Activated T-cell treated with anti-CD3 and anti-CD28 coated beads, Interleukin-2, amount 50 U/mL, for 24 hours (primary cell): ENCODE measurements at places on chromosomes 11 and 22.
A peak's percentile ranks its signal among the peaks of the same experiment; 100 is the strongest.

DNA sequence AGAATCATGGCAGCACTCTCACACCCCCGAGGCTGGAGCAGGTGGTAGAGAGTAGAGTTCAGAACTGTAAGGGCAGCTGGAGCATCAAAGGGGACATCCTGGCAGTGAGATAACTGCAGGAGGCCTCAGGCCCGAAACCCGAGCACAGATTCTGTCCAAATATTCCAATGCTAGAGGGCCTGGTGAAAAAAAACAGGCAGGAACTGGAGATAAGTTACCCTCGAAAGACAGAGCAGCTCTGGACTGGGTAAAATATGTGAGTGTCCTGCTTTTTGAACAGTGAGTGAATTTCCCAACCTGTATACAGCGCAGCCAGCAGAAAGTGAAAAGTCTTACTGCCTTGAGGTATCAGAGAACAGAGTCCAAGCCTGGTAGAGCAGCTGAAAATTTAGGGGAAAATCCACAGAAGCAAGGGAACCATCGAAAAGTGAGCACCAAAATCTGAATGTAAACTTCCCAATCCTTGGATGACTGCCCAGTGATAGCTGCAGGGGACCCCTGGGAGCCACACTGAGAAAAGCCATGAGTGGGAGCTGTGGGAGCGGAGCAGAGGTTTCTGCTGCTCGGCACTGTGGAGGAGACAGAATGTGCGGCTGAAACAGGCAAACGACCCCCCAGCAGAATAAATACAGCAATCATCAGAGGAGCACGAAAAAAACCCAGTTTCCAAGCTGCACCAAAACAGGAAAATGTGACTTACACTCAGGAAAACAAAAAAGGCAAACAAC, 50.6 kb downstream of the WNT11 start:
- DNase-seq, result no peak

DNA sequence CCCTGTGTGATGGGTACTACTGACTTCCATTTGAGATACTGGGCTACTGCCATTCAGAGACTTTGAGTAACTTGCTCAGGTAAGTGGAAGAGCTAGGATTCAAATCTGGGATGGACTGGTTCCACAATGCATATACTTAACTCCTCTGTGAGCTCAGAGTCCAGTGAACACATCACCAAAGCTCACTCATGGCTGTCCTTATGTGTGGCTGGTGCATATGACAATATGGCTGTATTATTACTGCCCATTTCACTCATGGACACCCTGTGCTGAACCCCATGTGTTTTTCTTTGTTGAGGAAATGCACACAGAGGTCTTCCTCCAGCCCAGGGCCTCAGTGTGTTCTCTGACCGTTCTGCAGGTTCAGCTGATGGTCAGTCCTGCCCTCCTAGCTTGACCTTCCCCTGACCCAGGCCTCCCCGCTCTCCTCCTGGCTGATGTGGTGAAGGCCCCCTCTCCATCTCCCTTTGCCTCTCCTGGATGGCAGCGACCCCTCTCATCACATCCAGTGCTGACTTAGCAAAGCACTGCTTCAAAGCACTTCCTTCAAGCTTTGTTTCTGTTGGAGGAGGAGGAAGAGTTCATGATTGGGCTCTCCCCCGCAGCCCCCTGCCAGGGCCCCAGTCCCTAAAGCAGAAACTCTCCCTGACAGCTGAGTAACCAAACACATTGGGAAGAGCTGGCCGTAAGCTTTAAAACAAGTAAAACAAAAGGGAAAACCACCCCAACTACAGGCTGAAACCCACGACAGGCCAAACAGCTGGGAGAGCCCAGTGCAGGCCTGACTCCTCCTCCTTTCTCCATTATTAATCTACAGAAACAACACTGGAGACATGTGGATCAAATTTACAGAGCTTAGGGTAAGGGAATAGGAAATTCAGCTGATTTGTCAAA, 101.2 kb downstream of the NAT10 start:
- no peak for DNase-seq

- DNase-seq, result no peak
These were observed 18.9 kb upstream of the PPP2R1B start for GRCh38 chr11:111785076-111785475.

DNA sequence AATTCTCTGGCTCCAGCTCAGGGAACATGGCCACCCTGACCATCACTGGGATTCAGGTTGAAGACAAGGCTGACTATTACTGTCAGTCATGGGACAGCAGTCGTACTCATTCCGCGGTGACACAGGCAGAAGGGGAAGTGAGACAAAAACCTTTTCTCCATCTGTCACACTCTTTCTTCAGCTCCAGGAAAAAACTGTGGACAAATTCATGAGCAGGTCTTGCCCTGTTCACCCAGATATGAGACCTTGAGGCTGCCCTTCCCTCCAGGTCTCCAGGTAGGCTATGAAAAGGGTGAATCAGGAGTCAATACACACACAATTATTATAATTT, 39.4 kb upstream of the GGTLC2 start:
- no peak for DNase-seq

DNA sequence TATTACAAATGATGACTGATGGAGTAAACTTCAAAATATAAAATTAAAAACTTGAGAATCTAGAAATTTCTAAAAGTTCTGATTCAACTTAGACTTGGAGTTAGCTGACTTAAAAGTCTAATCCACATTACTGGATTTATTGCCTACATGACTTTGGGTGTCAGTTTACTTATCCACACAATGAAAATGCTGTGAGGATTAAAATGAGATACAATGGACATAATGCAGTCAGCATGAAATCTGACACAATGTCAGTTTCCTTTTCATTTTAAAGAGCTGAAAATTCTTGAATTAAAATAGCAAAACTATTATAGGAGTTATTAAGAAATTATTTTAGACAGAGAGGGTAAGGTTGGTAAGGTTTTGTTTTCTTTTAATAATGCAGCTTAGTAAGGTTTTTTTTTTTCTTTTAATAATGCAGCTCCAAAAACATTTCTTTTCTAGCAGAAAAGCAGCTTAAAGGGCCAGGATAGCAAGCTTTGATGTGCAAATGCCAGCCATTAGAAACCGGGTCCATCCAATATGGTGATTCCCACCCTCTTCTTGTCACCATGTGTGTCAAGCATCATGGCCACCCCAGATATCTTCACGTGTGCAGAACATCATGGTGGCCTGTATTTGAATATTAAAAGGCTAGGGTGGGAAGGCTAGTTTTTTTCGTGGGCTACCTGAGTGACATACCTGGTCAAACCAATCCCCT, 18.9 kb downstream of the APIP start:
- no peak for DNase-seq

DNA sequence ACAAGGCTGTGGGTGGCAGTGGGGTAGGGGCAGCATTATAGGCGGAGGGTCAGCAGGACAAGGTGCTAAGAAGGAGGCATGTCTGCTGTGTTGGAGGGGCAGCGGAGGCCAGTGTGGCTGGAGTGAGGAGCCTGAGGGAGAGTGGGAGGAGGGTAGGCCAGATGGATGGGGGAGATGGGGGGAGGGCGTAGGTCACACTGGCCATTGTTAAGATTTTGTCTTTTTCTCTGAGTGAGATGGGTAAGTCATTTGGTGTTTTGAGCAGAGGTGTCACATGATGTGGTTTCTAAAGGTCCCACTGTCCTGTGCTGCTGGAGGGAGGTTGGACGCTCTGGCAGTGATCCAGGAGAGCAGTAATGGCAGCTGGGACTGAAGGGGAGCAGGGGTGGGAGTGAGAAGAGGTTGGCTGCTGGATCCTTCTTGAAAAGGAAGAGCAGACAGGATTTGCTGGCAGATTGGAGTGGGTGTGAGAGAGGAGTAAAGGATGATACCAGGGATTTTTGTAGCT, 9.8 kb downstream of the PPP6R3 start:
- DNase-seq, result no peak

GRCh38 chr11:12673601-12673923, 659 bp upstream of the TEAD1 start:
- DNase-seq, result no peak

- DNase-seq, result no peak
These were observed 6.6 kb upstream of the TMEM225 start for GRCh38 chr11:123892031-123892430.

DNA sequence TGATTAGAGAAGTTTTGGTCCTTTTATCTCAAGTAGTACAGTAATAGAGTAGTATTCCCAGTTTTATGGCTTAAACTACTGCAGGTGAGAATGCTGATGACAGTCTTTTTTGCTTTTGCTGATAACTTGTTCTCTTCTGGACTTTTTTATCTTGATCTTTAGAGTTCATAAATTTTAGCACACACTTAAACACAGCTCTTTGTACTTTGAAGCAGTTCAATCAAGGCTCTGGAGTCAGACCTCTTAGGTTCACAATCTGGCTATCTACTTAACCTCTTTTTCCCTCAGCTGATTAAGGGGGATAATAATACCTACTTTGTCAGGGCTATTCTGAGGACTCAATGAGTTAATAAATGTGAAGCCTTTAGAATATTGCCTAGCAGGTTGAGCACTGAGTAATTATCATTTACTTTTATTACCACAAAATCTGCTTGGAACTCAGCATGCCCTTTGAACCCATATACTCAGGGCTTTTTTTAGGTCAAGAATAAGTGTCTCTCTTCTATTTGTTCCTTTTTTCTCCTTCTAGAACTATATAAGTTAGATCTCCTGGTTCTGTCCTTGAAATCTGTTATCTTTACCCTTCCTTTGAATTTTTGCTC, 51.9 kb downstream of the CSTF3 start:
- no peak for DNase-seq

GRCh38 chr11:69335781-69336405, 41.9 kb downstream of the MYEOV start:
- peak; percentile 28 for DNase-seq

DNA sequence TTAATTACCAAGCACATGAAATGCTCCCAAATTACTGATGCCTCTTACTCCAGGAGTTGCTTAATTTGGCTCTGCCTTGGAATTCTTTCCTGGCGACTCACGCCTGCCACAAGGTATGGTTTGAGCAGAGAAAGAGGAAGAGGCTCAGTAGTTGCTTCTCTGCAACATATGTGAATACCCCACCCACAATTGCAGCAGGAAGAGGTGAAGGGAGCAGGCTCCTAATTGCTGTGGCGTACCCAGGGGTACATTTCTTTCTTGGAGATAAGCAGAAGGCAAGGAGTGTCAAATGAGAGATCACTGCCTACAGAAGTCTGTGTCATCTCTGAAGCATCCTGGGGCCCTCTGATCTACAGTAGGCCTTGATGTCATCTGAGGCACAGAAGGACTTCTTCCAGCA, 10.6 kb upstream of the NNMT start:
- no peak for DNase-seq

DNA sequence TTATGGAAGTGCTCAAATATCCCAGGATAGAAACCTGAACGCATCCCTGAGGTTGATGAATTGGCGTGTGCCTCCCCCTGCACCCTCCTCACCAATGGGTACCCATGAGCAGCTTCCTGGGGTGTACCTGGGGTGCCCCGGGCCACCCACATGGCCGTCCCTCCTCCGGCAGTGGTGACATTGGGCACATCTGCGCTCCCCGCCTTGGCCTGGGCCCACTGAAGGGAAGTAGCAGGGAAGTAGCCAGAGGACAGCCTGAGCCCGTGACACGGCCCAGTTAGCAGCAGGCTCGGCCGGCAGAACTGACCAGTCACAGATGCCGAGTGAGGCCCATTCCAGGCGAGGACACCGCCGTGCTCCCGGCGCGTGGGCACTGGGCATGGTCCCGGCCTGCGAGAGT, 16.7 kb downstream of the MRPL23 start:
- no peak for DNase-seq

DNA sequence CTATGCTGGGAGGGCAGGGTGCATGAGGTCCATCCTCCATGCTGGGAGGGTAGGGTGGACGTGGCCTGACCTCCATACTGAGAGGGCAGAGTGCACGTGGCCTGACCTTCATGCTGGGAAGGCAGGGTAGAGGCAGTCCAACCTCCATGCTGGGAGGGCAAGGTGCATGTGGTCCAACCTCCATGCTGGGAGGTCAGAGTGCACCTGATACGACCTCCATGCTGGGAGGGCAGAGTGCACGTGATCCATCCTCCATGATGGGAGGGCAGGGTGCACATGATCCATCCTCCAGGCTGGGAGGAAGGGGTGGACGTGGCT, 622.2 kb downstream of the BRD1 start:
- DNase-seq, result peak; percentile 12

DNA sequence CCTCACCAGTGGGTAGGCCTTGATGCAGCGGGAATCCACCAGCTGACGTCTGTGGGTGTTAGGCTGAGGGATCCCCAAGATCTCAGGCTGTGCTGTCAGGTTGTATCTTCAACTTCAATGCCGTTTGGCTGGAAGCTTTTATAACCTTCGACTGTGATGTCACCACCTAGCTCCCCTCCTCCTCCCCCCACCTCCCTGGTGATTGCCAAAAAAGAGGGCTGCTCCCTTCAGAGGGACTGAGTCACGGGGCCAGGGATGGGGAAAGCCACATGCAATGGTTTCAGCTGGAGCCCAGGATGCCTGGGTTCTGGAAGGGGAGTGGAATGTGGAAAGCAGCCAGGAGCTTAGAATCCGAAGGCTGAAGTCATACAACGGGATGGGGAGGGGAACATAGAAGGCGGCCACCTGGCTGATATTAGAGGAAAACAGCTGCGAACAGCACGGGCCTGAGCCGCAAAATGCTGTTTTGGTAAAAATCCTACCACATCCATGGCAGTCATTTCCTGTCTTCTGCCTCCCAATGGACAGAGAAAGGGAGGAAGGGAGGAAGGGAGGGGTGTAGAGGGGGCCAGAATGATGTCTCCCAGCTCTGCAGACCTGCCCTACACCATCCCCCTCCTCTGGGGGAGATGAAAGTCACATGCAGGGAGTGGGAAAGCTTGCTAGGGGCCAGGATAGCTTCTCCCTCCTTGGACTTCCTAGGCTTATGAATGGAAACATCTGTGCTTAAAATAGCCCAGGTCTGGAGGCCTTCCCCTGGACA, at the start of gene LRRN4CL:
TSS of gene LRRN4CL (minus strand) at position 110 of the 763 bp plus-strand sequence. CDS start 1,022 bp downstream, outside the sequence.
- DNase-seq, result no peak

DNA sequence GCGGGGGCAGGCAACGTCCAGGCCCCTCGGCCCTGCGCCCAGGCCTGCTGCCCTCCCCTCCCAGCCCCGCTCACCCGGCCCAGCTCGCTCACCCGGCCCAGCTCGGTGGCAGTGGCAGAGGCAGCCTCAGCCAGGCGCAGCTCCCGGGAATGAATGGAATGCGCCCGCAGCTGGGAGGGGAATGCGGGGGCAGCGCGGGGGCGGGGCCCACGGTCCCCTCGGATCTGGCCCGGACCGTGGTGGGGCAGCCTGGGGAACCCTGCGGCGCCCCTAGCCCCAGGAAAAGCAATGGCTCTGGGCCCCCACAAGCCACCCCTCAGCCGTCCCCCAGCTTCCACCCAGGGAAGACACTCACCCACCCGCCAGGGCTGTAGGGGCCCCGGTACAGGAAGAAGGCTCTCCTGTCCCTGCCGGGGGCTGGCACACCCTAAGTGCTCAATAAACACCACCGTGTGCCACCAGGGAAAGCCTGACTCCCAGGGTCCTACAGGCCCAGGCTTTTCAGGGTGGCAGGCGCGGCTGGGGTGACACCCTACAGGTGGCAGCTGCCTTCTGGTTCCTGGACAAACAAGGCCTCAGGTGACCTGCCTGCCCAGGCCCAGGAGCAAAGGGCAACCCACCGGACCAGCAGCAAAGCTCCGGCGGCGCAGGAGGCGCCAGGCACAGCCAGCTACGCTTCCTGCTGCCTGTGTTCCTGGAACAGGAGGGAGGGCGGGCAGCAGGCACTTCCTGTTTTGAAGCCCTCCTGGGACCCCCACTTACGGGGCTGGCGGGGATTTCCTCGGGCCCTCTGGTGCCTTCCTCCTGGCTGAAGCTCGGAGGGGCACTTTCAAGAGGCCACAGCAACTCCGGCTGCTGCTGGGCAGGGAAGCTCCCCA, 13.8 kb downstream of the PLXNB2 start:
- no peak for DNase-seq

GRCh38 chr11:67320691-67321090, 17.4 kb downstream of the SSH3 start:
- no peak for DNase-seq

GRCh38 chr22:17358415-17358814, 10.8 kb upstream of the CECR2 start:
- no peak for DNase-seq
